ENCODE measurements at places on chromosomes 13 and 19.

DNA sequence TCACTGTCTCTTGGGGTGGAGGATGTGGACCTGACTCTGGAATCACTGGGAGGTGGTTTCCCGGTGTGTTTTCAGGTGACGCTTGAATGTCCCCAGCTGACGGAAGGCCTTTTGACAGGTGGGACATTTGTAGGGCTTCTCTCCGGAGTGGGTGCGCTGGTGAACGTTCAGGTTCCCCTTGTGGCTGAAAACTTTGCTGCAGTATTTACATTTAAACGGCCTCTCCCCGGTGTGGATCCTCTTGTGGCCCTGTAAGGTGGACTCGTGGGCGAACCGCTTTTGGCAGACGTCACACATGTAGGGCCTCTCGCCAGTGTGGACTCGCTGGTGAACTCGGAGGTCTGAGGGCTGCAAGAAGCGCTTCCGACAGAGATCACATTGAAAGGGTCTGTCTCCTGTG lies 7.8 kb downstream of the ZSCAN5B start:
- DNase-seq: no peak

- no peak for DNase-seq
These were observed 73.4 kb downstream of the SOX1 start for GRCh38 chr13:112140366-112140765.

DNA sequence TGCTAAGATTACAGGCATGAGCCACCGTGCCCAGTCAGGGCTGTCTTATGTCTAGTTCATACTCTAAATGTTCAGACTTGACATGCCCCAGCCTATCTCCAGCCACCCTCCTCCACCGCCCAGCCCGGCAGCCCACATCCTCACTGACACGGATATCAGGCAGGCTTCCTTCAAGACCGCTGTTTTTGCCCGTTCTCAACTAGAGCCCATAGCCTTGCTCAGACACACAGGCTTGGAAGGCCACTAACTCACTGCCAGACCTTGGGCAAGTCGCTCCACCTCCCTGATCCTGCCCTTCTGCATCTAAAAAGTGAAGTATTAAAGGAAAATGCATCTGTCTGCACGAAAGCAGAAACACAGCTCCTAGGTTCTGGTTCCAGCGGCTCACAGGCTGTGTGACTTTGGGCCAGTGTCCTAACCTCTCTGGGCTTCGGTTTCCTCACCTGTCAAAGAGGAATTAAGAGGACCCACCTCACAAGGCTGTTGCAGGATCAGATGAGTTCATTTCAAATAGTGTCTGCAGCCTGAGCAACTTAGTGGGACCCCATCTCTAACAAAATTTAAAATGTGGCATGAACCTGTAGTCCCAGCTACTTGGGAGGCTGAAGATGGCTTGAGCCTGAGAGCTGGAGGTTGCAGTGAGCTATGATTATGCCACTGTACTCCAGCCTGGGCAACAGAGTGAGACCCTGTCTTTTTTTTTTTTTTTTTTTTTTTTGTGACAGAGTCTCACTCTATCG lies 14.5 kb upstream of the CERS4 start:
- no peak for DNase-seq

DNA sequence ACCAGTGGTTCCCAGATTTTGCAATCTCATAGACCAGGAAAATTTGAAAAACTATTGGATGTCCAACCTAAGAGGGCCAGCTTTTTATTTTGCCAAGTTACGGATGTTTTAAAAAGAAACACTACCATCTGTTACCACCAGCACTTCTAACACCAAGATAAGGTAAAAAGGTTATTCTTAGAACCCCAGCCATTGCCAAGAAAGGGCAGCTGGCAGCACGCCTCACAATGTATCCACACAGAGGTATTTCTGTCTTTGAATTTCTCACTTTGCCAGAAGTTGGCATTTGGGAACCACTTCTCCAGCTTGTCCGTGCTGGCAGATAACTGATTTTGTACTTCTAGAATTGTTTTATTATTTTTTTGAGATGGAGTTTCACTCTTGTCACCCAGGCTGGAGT lies 28.7 kb downstream of the CAPN12 start:
- DNase-seq: no peak

- DNase-seq: peak; percentile 40
These were observed 11.0 kb downstream of the TSHZ3 start for GRCh38 chr19:31338069-31338776.

DNA sequence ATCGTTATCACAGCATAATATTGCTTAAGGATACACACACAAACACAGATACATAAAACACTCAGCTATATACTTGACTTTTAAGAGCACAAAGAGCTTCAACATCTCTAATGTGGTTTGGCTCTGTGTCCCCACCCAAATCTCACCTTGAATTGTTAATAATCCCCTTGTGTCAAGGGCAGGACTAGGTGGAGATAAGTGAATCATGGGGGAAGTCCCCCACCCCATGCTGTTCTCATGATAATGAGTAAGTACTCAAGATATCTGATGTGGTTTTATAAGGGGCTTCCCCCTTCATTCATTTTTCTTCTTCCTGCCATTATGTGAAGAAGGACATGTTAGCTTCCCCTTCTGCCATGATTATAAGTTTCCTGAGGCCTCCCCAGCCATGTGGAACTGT lies 481.4 kb downstream of the PCDH9 start:
- no peak for DNase-seq

DNA sequence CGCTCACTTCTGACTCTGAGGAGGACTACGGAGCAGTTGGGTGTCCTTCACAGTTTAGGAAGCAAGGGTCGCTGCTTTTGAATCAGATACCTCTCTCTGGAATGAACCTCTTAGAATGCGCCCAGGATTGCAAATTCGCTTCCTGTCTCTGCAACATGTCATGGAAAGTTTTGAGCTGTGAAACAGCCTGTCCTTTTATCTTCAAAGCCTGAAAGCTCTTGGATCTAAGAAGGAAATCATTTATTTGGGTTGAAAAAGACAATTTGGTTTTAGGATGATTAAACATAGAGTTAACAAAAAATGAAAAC lies 134.1 kb downstream of the KATNAL1 start:
- no peak for DNase-seq

DNA sequence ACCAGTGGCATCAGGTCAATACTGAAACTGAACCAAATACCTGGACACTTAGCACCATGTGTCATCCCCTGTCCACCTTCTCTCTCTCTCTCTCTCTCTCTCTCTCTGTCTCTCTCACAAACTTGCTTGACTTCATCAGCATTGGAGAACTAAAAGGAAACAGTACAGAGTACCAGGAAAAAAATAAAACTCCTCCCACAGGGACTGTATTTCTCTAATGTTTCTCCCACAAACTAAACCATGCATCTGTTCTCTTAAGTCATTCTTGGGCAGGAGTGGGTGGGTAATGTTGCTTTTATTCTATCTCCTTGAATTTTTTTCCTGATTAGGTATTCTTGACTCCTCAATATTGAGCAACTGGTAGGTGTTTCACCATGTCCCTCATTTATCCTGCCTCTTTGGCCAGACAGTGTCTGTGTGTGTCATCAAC lies 112.9 kb upstream of the CACNA1A start:
- DNase-seq: no peak

DNA sequence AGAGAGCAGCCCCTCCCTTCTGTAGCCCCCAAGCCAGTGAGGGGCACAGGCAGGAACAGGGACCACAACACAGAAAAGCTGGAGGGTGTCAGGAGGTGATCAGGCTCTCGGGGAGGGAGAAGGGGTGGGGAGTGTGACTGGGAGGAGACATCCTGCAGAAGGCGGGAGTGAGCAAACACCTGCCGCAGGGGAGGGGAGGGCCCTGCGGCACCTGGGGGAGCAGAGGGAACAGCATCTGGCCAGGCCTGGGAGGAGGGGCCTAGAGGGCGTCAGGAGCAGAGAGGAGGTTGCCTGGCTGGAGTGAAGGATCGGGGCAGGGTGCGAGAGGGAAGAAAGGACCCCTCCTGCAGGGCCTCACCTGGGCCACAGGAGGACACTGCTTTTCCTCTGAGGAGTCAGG lies 4.2 kb downstream of the KLK3 start:
- no peak for DNase-seq

GRCh38 chr19:51448411-51449016 lies 9.7 kb downstream of the SIGLEC8 start:
- no peak for DNase-seq

DNA sequence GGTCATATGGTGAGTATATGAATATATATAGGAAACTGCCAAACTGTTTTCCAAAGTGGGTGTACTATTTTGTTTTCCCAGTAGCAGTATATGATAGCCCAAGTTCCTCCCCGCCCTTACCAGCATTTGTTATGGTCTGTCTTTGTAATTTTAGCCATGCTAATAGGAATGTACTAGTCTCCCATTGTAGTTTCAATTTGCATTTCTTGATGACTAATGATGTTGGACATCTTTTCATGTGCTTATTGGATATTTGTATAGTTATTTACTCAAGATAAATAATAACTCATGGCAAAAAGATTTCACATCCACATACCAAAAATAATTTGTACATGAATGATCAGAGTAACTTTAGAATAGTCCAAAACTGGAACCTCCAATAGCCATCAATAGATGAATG lies 75.3 kb upstream of the SERP2 start:
- DNase-seq: no peak

DNA sequence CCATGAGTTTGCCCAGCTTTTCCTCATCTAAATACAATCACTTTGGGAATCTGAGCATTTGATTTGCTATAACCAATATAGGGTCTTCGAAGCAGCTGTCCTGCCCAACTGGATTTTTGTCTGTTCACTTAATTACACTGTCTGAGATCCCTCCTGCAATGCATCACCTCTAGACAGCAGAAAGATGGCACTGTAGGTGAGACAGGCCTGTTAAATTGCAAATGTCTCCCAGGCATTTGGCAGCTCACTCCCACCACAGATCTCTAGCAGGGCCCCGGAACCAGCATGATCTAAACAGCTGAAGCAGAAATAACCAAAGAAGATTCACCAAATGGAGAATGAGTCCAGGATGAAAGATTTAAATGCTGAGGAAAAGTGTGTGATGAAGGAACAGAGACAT lies 41.9 kb upstream of the SERPINE3 start:
- no peak for DNase-seq

- peak; percentile 10 for DNase-seq
These were observed 990 bp downstream of the LMTK3 start for GRCh38 chr19:48510421-48511268.

- no peak for DNase-seq
These were observed 7.8 kb downstream of the SMARCA4 start for GRCh38 chr19:10968527-10969135.

DNA sequence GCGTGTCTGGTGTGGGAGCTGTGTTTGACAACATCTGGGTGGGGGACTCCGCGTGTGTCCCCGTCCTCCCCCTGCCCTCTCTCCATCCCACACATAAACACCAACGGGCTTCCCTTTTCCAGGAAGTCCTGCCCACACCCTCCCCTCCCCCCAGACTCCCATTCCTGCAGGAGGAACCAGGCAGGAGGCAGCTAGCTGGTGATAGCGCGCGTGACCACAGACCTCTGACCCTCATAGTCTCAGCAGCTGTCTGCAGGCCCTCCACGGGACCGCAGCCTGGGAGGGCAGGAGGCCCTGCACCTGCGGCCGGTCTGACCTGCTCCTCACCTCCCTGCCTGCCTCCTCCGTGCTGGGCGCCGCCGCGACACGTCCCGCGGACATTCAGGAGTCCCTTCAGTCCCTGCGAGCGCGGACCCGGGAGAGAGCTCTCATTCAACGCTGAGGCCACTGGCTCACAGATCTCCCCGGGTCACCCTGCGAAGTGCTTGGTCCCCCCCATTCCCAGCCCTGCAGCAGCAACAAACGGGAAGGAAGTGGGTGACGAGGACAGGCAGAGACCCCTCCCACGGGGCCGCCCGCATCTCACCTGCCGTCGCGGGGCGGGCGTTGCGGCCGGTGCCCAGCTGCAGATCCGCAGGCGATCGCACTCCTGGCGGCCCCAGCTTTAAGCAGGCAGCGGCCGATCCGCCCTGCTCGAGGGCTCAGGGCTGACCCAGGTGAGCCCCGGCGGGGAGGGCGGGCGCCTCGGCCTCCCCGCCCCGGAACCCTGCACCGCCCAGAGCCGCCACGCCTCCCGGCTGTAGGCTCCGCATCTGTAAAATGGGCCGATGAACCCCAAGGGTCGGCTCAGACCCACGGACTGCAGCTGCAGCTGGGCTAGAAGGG lies 1.1 kb upstream of the ACP5 start:
- DNase-seq: no peak

DNA sequence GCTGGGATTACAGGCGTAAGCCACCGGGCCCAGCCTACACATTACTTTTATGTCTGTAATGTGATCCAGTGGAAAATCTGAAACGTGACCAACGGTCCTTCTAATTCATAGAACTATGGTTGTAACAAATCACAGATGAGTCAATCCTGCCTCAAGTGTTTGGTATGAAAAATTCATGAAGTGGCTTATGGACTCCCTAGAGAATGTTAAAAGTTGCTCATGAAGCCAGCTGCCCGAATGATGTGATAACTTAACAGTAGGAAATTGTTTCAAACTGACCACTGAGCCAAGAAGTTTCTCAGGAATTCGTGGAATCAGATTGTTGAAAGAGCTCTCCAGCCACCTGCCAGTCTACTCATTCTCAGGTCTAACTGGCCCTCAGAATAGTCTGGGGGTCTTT lies 59.4 kb upstream of the FARP1 start:
- peak; percentile 80 for DNase-seq

DNA sequence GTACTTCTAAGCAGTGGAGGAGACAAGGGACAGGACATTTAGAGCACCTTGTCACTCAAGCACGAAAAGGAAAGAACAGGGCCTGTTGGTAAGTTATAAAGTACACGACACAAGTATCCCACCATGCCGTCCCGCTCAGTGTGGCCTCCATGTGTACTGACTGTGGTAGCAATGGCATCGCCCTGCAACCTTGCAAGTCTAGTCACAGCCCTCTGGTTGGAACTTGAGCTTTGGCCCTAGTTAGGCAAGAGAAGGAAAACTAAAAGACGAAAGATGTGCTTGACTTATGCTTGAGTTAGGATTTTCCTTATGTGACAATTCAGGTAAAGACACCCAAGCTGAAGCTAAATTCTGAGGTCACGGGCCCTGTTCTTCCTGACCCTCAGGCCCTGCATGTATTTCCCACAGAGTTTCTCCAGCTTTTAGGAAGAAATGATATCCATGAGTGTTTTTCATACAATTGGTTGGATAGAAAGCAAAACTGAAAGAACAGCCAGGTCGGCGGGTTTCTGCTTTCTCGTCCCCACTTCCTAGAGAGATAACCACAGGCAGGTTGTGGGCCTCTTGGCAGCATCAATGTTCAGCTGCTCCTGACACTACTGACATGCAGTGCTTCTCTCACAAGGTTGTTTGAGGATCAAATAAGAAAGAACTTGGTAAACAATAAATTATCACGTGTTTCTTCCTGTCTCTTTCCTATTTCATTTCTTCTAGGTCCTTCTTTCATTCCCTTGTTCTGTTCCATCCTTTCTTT lies 216.2 kb downstream of the IRS2 start:
- DNase-seq: no peak

- DNase-seq: no peak
These were observed 27.2 kb upstream of the POU4F1 start for GRCh38 chr13:78630511-78630910.

Measured in fibroblast of the conjunctiva (primary cell).